ENCODE measurements at places on chromosomes 7 and 10.

- no peak for DNase-seq
These were observed 199.3 kb upstream of the MDFIC start for GRCh38 chr7:114722562-114722961.

DNA sequence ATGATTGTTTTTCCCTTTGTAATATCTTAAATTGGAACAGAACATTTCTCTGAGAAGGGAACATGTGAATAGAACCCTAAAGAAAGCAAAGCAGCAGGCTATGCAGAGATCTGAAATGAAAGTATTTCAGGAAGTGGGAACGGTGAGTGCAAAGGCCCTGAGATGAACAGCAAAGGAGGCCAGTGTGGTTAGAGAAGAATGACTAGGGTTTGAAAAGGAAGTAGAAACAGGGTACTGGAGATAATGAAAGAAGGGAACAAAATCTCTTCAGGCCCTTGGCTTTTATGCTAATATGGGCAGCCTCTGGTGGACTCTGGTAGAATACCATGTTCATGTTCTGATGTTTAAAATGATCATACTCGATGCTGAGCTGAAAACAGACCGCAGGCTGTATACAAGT, 22.2 kb downstream of the ARHGAP21 start:
- DNase-seq, result no peak

DNA sequence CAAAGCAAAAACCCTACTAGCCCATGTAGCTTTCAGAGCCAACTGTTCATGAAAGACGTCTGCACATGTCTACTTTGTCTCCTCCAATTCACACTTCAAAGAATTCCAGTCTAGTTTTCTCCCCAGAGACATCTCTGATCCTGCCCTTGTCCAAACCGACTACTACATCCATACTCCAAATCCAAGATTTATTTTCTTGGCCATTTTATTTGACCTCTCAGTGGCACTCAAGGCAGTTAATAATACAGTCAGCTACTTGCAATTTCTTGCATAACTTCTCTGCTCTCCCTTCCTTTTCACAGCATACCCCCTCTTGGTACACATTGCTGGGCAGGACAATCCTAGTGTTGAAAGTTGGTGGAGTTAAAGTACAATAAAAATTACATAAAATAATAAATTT, 170.9 kb upstream of the INHBA start:
- DNase-seq, result no peak

DNA sequence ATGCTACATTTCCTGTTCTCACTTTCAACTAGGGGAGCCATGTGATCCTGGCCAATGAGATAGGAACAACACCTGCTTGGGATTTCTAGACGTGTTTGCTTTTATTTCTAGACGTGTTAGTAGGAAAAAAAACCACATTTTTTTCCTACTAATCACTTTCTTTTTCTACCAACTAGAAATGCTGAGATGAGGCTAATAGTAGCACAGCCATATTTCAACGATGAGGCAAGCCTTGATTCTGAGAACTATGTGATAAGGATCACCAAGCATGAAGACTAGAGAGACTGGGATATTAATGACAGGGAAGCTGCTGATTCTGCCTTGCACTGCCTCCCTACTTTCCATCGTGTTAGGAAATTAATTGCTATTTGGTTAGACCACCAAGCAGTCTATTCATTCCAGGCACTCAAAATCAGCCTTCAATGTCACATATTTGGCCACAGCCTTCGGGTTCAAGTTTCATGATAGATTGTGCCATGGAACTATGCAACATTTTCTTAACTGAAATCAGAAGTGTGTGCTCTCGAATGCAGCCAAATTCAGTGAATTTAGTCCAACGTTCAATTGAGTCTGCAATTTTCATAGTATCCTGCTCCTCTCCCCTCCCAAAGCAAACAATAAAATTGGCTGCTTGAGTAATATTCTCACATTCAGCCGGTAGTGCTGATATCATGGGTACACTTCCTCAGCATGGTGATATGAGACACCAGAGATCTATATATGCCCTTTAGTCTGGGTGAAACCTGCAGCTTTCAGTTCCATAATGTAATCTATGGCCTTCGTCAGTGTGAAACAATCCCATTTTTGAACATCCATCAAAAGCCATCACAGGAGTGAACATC, 98.1 kb downstream of the GPR37 start:
- no peak for DNase-seq

- DNase-seq, result no peak
These were observed 15.0 kb downstream of the SNX8 start for GRCh38 chr7:2299131-2299829.

- DNase-seq, result no peak
These were observed 233.6 kb downstream of the BAMBI start for GRCh38 chr10:28910956-28911355.

DNA sequence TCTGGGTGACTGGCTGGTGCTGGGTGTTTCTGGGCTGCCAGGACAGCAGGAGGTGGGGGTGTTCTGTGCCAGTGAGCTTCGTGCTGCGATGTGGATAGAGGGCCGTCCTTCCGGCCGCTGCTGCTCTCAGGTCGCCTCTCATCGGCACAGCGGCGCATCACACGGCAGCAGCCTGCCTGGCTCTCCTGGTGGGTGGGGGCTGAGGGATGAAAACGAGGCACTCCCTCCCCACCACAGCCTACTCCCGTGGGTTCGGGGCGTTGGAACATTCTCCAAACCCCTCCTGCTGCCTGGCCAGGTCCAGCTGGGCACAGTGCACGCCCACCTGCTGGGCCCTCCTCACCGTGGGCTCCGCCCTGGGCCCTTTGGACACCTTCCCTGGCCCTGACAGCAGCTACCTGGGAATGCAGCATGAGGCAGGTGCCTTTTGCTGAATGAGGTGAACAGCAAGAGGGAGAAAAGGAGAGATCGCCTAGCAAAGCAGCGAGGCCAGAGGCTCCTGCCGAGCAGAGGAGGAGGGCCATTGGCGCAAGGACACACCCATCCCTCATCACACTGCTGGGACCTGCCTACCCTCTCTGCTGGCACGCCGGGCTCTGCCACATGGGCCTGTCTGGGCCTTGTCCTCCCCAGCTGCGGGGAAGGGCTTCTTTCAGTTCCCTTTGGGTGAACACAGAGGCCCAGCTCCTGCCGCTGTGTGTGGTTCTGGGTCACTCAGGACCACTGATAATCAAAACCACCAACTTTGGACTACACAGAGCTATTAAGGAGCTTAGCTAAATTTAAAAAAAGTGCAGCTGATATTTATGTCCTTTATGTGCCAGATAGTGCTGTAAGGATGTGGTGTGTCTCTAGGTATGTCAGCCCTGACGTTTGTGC, 33.4 kb downstream of the INPP5A start:
- no peak for DNase-seq

GRCh38 chr7:152462995-152463708, 27.3 kb upstream of the KMT2C start:
- DNase-seq, result peak; percentile 19

- no peak for DNase-seq
These were observed 106.6 kb upstream of the CHST15 start for GRCh38 chr10:124200011-124200410.

DNA sequence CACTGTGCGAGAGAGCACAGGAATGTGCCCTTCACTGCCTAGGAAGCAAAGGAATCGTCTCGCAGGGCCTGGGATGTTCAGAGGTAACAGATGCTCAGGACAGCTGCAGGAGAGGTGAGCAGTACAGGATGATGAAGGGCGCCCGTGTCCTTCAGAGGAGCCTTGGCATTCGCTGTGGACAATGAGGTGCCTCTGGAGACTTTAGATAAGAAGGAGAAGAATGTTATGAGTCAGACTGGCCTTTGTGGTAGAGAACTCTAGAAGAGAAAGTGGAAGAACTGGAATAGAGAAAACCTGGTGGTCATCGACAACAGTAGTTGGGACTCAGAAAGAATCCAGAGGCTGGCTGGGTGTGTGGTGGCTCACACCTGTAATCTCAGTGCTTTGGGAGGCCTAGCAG, 64.4 kb upstream of the LEP start:
- no peak for DNase-seq

DNA sequence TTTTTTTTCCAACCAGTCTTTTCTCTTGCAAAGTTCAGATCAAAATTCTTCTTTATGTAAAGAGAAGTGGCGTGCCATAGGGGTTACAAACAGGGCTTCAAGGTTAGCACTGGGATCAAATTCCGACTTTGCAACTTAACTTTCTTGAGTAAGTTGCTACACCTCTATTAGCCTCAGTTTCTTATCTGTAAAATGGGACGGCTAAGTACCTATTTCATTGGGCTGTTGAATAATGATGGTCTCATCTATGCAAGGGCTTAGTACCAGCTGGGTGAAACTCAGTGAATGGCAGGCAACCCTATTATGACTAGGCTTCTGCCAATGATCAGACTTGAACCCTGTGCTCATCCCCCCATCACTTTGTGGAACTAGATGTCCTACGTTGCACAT, 33.9 kb downstream of the ITPRIP start:
- DNase-seq, result no peak

GRCh38 chr7:41351091-41351490, 351.8 kb downstream of the INHBA start:
- no peak for DNase-seq

DNA sequence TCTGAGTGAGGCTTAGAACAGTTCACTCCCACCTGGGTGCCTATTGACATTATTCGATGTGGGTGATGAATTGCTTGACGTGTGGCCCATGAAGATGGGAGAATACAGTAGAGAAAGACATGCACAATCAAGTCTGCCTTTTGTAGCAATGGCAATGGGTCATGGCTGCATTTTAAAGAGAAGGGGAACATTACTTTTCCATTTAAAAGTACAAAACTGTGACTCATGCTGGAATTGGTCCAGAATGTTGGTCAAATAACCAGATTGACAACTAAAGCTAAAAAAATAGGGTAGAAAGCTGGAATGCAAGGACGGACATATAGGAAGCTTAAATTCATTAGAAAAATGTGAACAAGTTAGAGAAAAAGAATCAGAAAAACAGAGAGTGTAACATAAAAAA, 104.1 kb upstream of the SLC25A13 start:
- DNase-seq, result no peak

DNA sequence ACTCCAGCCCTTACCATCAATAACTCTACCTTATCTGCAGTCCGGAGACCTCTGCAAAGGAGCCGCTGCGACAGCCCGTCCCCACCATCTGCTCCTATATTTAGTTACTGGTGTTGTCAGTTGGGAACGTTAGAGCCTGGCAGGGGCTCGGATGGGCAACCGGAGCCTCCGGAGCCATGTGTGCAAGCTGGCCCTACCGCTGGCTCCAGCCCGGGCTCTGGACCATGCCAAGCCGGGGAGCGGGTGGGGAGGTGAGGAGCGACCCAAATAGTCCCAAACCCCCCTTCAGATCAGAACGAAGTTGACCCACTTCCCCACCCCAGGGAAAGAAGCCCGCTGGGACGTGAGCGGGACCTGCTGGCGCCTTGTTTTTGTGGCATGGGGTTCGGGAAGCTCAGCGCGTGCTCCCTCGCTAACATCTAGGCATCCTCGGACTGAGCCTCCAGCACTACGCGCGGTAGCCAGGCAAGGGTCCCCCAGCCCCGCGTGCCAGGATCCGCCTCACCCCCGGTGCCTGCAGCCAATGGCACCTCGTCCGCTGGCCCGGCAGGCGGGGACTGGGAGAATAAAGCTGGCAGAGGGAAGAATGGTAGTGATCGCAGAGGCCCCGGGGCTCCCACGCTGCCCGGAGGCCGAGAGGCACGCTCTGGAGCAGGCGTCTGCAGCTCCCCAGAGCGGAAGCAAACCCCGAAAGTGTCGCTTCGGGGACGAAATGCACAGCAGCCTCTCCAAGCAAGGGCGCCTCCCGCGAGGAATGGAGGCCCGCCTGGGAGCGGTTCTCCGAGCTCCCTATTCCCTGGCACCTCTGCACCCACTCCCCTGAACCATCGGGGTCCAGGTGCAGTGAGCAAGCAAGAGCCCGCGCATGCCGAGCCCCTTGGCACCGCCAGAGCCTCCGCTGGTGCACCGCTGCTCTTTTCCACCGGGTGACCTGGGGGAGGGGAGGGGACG, 679 bp downstream of the LRRC20 start:
- no peak for DNase-seq

DNA sequence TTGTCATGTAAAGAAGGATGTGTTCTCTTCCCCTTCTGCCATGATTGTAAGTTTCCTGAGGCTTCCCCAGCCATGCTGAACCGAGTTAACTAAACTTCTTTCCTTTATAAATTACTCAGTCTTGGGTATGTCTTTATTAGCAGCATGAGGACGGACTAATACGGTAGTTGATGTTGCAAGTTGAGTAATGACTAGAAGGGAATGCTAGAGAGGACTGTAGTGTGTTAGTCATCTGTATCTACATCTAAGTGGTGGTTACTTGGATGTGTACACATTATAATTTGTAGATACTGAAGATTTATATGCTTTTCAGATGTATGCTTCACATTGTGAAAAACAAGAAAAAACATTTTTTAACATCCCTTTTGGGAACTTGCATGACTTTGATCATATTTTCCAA, 244.6 kb downstream of the POLR1F start:
- DNase-seq, result no peak

GRCh38 chr10:101704331-101704730, 9.4 kb upstream of the FBXW4 start:
- no peak for DNase-seq

- no peak for DNase-seq
These were observed 399.1 kb upstream of the AKR1E2 start for GRCh38 chr10:4426866-4427265.

DNA sequence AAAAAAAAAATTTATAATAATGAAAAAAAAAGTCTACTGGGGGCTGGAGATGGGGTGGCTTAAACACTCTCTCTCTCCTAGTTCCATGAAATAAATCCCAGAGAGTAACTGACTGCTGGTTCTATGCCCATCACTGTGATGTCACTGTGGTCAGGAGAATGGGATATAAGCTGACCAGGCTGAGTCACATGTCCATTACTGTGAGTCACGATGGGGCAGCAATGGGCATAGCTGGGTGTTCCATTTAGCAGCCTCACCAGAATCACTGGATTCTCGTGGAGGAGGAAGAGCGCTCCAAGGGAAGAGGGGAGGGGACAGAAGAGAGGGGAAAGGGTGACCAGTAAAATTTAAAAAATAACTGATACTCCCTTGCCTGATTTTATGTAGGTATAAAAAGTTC, 37.1 kb downstream of the MASTL start:
- peak; percentile 63 for DNase-seq

GRCh38 chr10:100489396-100489795, 26.6 kb downstream of the WNT8B start:
- no peak for DNase-seq

DNA sequence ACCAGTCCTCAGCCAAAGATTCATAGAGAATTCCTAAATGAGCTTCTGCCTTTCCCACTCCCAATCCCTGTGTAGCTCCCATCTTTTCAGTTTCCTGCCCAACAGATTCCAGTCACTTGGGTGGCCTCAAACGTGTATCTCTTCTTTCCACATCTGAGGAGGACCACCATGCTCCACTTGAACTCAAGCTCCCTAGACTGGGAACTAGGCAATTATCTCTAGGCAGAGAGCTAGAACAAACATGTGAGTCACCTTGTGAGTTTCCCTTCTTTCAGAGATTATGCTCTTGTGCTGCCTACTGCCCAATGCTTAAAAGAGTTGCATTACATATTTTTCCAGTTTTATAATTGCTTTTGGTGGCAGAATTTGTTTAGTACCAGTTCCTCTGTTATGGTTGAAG, 178.0 kb downstream of the MDFIC start:
- DNase-seq, result no peak

GRCh38 chr7:11430112-11430511, 401.9 kb downstream of the THSD7A start:
- no peak for DNase-seq
